ENCODE measurements at places on chromosomes 3 and 15.

DNA sequence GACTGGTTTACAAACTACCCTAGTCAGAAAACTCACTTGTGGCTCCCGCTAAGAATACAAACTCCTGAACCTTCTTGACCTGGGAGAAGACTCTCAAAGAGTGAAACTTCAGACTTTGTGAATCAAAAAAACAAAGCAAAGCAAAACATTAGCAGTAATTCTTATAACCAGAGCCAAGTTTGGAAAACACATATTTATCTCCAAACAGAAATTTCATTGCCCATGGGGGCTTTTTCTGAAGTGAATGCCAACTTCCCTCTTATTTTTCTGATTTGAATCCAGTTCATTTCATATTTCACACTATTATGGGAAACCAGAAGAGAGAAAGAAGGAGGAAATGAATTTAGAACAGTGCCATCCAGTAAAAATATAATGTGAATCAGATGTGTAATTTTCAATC is 55.7 kb upstream of the ZNF385D start:
- no peak for DNase-seq

- no peak for DNase-seq
Measured at GRCh38 chr15:48463366-48463880, 132.2 kb downstream of the DUT start.

- peak; percentile 27 for DNase-seq
Measured at GRCh38 chr3:107846279-107846852, 244.5 kb downstream of the CD47 start.

- DNase-seq = peak; percentile 56
Measured at GRCh38 chr3:178551916-178552321, 15.7 kb downstream of the KCNMB2 start.

- no peak for DNase-seq
Measured at GRCh38 chr3:154015307-154015706, 105.9 kb upstream of the ARHGEF26 start.

DNA sequence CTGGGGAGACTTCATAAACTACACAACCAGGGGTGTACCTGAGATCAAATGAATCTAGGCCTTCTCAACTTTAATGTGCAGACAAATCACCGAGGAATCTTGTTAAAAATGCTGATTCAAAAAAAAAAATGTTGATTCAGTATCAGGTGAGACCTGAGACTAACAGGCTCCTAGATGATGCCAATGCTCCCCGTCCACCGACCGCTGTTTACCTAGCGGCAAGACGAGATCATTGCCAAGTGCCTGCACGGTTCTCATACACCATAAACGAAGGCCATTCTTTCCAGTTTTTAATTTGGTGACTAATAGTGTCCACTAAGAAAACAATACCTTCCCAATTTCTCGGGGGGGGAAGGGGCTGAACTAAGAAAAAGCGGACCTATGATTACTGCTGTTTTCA is 2.5 kb upstream of the FSIP1 start:
- DNase-seq = no peak

- no peak for DNase-seq
Measured at GRCh38 chr15:79176151-79176550, 85.6 kb upstream of the RASGRF1 start.

GRCh38 chr3:185822221-185823000 is 2.4 kb downstream of the IGF2BP2 start:
- DNase-seq = peak; percentile 67

- DNase-seq = no peak
Measured at GRCh38 chr3:151133917-151134450, 48.5 kb downstream of the MED12L start.

- DNase-seq = no peak
Measured at GRCh38 chr3:126552688-126553283, 5.9 kb downstream of the C3orf22 start.

GRCh38 chr15:38796589-38796988 is 232.0 kb upstream of the RASGRP1 start:
- no peak for DNase-seq

- DNase-seq = no peak
Measured at GRCh38 chr15:92315144-92315543, 78.5 kb upstream of the ST8SIA2 start.

DNA sequence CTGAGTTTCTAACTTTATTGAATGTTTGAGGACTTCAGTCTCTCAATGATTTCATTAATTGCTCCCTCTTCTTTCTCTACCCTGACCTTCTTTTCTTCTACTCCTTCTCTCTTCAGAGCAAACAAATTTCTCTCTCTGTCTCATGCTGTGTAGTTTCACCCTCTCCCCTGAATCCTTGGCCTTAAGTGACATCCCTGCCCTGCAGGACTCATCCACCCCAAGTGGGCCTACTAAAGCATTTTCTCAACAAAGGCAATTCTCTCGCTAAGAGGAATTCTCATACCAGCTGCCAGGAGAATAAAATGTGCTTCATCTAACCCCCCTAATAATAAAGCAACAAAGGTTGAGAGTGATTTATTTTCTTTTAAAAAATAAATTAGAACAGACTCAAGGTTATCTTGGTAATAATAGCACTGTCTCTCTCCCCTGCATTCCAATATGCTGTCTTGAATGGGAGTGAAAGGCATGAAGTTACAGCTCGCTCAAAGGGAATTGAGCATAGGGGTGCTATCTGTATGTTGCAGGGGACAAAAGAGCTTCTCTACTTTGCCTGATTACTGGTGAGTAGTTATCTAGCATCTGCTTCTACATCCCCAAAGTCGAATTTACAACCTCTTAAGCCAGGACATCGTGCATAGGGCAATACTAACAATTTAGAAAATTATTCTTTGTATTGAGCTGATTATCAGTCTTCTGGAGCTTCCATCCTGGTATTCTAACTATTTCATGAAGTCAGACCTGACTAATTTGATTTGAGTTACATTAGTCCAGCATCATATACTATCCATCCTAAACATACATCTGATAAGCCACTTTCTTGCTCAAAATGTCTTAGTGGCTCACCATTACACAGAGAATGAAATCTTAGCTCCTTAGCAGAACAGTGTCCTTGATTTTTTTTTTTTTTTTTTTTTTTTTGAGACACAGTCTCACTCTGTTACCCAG is 76.9 kb upstream of the DNAJC19 start:
- DNase-seq = no peak

- no peak for DNase-seq
Measured at GRCh38 chr15:62962101-62962995, 80.2 kb upstream of the TPM1 start.

DNA sequence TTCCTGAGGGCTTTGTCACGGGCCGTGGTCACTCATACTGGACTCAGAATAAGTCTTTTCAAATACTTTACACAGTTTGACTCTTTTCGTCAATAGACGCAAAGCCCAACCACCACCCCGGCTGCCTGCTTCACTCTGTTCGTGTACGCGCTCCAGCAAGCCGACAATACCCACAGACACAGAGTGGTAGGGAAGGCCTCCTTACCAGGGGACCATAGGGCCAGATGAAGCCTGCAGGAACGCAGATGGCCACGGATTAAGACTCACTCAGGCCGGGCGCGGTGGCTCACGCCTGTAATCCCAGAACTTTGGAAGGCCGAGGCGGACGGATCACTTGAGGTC is 29.7 kb downstream of the EFCAB12 start:
- peak; percentile 24 for DNase-seq

DNA sequence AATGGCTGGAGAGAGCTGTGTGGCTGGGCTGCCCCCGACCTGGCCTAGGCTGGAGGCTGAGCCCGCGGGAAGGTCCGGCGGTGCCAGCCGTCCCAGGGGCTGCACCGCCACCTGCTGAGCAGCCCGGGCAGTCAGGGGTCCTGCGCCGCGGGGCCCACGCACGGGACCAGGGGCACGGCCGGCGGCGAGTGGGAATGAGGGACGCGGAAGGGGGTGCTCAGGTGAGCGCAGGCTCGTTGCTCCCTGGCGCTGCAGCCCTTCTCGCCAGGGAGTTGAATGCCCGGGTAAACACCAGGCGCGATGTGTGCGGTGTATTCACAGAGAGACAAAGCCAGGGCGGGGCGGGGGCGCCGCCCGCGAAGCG is 666 bp upstream of the SEMA3F start:
- DNase-seq = no peak

GRCh38 chr15:57866149-57866736 is 159.7 kb downstream of the POLR2M start:
- DNase-seq = no peak

DNA sequence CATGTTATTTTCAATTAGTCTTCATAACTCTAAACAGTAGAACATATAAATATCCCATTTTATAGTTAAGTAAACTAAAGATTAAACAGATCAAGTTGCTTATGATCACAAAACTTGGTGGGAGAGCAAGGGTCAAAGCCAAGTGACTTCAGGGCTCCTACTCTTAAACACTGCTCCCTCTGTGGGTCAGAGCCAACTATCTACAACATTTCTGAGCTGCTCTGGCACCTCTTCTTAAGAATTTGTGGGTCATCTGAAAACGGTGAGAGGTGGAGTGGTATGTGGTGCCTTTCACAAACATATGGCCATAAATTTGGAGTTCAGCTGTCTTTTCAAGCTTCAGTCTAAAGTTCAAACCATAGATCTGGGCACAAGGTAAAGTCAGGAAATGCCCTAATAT is 10.9 kb downstream of the ATG3 start:
- no peak for DNase-seq

GRCh38 chr3:113552851-113553250 is 20.5 kb downstream of the SIDT1 start:
- no peak for DNase-seq

DNA sequence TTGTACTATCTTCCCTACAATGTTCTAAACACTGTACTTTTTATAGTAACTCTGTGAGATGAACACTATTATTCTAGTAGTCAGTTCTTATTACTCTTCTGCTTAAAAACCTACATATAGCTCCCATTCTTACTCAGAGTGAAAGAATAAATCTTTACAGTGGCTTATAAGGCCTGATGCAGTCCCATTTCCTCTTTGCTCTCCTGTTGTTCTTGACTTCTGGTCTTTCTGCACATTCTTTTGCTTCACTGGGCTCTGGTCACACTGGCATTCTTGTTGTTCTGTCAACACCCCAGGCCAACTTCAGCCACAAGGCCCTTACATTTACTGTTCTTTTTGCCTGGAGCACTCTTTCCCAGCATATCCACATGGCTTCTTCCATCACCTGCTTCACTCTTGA is 58.2 kb upstream of the TP63 start:
- DNase-seq = no peak

- DNase-seq = no peak
Measured at GRCh38 chr3:10344147-10344943, 23.4 kb upstream of the SEC13 start.

GRCh38 chr3:151817473-151817872 is 3.6 kb downstream of the AADAC start:
- DNase-seq = no peak

DNA sequence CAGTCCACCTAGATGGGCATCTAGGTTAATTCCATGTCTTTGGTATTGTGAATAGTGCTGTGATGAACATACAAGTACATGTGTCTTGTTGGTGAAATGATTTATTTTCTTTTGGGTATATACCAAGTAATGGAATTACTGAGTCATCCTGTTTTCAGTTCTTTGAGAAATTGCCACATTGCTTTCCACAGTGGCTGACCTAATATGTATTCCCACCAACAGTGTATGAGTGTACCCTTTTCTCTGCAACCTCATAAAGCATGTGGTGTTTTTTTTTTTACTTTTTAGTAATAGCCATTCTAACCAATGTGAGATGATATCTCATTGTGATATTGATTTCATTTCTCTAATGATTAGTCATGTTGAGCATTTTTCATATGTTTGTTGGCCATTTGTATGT is 86.0 kb upstream of the NDN start:
- DNase-seq = no peak

DNA sequence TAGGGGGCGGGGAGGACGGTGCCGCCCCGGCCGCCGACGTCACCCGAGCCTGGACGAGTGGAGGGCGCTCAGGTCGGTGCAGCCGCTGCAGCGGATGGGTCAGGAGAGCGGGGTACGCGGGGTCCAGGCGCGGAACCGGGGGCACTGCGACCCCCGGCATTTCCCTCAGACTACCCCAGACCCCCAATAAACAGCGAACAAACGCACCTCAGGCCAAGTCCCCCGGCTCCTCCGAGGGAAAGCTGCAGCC is 78.9 kb downstream of the IQSEC1 start:
- no peak for DNase-seq

GRCh38 chr3:40309925-40310695 is 603 bp downstream of the EIF1B start:
- peak; percentile 47 for DNase-seq

- peak; percentile 23 for DNase-seq
Measured at GRCh38 chr15:97947465-97948260, 12.8 kb upstream of the ARRDC4 start.

GRCh38 chr3:66021731-66022131 is 17.0 kb downstream of the MAGI1 start:
- DNase-seq = peak; percentile 41

DNA sequence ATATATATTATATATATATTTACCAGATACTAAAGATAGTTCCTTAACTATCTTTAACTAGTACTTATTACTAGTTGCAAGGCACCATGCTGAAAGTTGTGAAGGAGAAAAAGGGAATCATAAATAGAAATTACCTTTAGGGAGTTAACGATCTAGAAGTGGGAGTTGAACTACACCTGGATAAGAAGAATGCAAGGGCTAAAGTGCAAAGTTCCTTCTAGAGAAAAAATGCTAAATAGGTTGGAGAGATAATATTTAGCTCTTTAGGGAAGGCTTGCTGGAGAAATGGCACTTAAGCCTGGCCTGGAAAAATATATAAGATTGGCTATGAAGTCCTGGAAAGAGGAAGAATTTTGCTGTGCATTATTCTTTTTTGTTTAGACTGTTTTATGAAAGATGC is 130.6 kb upstream of the IGSF10 start:
- no peak for DNase-seq

- DNase-seq = no peak
Measured at GRCh38 chr3:73007992-73008712, 11.5 kb downstream of the PPP4R2 start.

DNA sequence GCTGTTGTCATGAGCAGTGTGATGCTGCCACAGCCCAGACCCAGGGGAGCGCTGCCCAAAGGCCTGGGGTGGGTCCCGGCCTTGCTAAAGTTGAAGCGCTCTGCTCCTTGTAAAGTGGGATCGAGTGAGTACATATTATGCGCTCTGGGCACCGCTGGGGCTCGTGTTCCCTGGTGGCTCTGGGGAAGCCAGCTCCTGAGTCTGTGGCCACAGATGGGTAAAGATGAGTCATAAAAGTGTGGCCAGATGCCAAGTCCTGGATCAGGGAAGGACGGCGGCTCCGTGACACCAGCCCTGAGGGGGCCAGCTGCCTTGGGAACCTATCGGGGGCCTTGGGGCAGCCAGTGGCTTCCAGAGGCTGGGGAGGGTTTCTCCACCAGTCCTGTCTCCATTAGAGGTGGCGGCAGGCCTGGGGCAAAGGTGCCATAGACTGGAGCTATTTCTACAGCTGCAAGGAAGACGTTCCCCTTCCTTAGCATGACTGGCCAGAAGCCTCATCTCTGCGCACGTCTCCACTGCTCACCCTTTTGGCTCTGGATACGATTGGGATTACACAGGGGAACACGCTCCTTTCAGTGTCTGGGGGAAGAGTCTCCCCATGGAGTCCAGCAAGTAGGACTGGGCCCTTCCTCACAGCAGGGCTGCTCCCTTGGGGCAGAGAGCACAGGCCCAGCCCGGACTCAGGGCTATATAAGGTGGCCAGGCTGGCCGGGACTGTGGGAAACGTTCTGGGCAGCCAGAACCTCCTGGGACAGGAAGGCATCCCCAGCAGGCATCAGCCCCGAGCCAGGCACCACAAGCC is 1.2 kb upstream of the ITIH4 start:
- DNase-seq = peak; percentile 61

- no peak for DNase-seq
Measured at GRCh38 chr3:124699686-124700396, 30.4 kb upstream of the UMPS start.

- peak; percentile 22 for DNase-seq
Measured at GRCh38 chr3:182058488-182058887, 346.8 kb downstream of the SOX2 start.

- no peak for DNase-seq
Measured at GRCh38 chr3:100008081-100008698, 106.1 kb downstream of the FILIP1L start.

GRCh38 chr3:179829401-179829800 is 176.6 kb downstream of the USP13 start:
- DNase-seq = no peak
